Naive thymus-derived CD8-positive, alpha-beta T cell (primary cell): ENCODE measurements at places on chromosomes 3 and 15. TPM values are rescaled to one million over a fixed set of nuclear protein-coding genes. Genes with fewer than 3 reads are reported as not detected.

SLC12A1 gene
- total RNA-seq, result not detected

CORO2B gene
- total RNA-seq, result 0.73 TPM

RFC4 gene
- 25.3 TPM for total RNA-seq

HCN4 gene
- total RNA-seq, result not detected

- H3K4me1 ChIP-seq, result no peaks in the 10 kb centered on the region
- no peaks in the 10 kb centered on the region for H3K27me3 ChIP-seq
- no peak overlapping the region for H3K4me3 ChIP-seq
These were observed 1098.2 kb downstream of the ZPLD1 start for GRCh38 chr3:103532986-103533385.

- H3K36me3 ChIP-seq, result peaks cover 8% of the 10 kb centered on the region
- H3K4me3 ChIP-seq, result no peak overlapping the region
- H3K4me1 ChIP-seq, result no peaks in the 10 kb centered on the region
- H3K27me3 ChIP-seq, result no peaks in the 10 kb centered on the region
- H3K27ac ChIP-seq, result no peak overlapping the region
These were observed 10.3 kb downstream of the SEC13 start for GRCh38 chr3:10310578-10310977.

DNA sequence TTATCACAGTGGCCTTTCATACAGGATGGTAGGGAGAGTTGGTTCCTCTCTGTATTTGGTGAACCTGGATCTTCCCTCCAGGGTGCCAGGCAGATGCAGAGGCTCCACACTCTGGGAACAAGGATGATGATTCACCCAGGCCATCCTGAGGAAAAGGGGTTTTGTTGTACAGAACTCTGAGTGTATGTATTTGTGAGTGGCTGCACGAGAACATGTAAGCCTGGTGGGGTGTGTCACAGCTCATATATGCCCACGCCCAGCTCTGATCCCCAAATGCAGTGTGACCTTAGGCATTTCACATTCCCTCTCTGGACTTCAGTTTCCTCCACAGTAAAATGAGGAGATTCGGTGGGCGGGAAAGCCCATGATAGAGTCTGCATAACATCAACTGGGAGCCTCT, 11.6 kb upstream of the CILP start:
- H3K4me1 ChIP-seq, result no peaks in the 10 kb centered on the region
- no peak for DNase-seq
- H3K27me3 ChIP-seq, result no peaks in the 10 kb centered on the region

GRCh38 chr3:133994166-133994890, 35.4 kb downstream of the SLCO2A1 start:
- H3K27me3 ChIP-seq, result peaks cover 6% of the 10 kb centered on the region
- H3K4me3 ChIP-seq, result no peak overlapping the region
- DNase-seq, result no peak
- H3K27ac ChIP-seq, result no peak overlapping the region
- H3K36me3 ChIP-seq, result no peaks in the 10 kb centered on the region

DNA sequence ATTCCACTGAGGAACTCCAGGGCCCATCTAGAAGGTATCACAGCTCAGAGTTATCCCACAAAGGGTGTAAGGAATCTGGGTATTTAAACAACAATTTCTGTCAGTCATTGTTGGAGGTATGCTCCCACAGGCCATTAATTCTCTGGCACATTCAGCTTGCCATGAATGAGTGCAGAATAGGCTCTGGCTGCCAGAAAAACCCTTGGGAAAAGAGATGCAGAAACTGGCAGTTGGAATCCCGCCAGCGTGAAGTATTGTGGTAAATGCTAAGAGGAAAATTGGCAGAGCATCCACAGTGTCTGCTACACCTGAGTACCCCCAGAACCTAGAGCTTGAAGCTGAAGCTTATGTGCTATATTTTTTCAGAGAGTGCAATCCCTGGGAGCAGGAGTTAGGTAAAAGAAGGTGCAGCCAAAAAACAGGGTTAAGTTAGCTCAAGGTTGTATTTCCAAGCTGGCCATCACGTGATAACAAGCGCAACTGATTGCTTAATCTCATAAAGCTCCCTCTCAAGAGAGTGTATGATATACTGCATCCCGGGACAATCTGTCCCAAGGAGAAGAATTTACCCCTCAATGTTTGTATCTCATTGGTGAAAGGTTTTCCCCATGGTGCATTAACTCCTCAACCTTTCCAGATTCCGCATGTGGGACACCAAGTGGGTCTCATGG, 94.2 kb upstream of the ACP3 start:
- no peaks in the 10 kb centered on the region for H3K4me1 ChIP-seq
- no peak for DNase-seq
- H3K36me3 ChIP-seq, result no peaks in the 10 kb centered on the region
- H3K4me3 ChIP-seq, result no peak overlapping the region
